Tibial nerve (tissue), 4 donors: ENCODE measurements at places on chromosomes 4 and X. TPM values are rescaled to one million over a fixed set of nuclear protein-coding genes. Genes with fewer than 3 reads are reported as not detected.

Gene TKTL2
- total RNA-seq: not detected

Gene GAGE12J
- not detected for total RNA-seq

- H3K36me3 ChIP-seq: no peaks in the 10 kb centered on the region
- H3K4me1 ChIP-seq: no peaks in the 10 kb centered on the region
- H3K4me3 ChIP-seq: no peak overlapping the region
- no peak for DNase-seq
- peaks cover 5% of the 10 kb centered on the region for H3K27me3 ChIP-seq
These were observed 411.6 kb upstream of the MAGEB18 start for GRCh38 chrX:25726539-25726938.

DNA sequence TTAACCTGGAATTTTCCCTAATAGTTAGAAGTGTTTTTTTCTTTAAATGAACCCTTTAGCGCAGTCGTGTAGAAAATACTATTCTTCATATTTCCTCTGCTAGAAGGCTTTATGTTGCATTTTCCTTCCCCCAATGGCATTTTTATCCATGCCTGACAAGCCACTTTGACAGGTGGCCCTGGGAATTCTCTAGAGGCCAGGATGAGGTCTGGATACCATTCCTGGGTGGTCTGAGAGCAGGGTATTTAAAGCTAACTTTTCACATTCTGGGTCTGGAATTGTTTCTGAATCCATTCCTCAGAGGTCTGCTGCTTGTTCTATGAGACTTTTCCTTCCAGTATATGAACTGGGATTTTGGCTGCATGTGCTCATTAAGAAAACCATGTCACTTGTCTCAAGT is 31.2 kb upstream of the PDGFRA start:
- no peaks in the 10 kb centered on the region for H3K36me3 ChIP-seq
- H3K27me3 ChIP-seq: no peaks in the 10 kb centered on the region
- no peak overlapping the region for H3K4me3 ChIP-seq
- H3K27ac ChIP-seq: no peak overlapping the region

DNA sequence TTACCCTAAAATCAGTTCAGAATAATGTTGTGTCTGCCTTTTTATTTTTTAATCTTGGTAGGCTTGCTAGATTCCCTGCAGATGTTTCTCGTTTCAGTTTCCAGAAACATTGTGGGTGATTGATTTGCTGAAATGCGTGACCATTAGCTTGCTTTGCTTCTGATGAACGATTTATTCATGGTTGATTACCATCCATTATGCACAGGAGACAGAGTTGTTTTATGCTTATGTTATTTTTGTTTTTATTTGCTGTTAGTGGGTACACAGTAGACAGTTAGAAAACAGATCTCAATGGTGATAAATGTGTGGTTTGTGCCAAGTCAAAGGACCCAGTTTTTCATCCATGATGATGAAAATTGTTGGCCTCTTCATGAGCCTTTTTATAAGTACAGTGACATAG is 455.6 kb upstream of the BOD1L1 start:
- H3K4me3 ChIP-seq: no peak overlapping the region
- DNase-seq: no peak
- no peaks in the 10 kb centered on the region for H3K36me3 ChIP-seq

DNA sequence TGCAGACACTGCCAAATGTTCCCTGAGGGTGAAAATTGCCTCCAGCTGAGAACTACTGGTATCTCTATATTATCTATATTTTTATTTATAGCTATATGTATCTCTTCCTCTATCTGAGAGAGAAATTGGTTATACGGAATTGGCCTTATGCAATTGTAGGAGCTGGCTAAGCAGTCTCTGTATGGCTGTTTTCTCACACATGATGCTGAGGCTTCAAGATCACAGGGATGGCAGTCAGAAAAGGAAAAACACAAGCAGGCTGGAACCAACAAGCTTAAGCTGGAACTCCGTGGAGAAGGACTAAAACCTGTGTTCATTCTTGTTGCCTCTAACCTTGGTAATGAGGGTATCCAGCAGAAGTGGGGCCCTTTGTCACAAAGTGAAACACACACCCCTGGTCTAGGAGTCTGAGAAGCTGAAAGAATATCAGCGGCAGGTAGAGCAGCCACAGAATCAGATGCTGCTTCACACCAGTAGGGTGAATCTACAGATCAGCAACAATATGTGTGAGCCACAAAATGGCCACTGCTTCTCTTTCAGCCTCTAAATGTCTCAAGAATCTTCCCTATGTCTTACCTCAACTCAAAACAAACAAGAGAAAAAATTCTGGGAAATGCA is 166.5 kb upstream of the PPP1R2C start:
- H3K4me1 ChIP-seq: no peaks in the 10 kb centered on the region
- DNase-seq: no peak
- no peak overlapping the region for H3K4me3 ChIP-seq
- H3K27me3 ChIP-seq: peaks cover 3% of the 10 kb centered on the region
